ENCODE measurements at places on chromosomes 11 and 22.

DNA sequence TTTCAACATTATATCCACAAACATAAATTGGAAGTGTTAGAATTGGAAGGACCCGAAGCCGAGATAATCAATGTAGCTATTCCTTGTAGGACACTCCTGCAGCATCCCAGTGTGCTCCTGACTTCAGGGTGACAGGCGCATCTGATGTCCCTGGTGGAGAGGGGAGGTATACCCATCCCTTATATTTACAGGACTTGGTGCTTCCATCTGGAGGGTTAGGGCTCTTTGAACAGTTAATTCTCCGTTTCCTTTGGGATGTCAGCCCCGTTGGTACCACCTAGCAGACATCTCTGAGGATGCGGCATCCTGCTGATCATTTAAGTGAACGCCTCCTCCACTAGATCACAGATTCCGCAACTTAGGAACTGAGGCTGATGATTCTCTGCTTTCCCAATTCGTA lies 451.3 kb downstream of the OPCML start:
- DNase-seq = no peak

GRCh38 chr22:23137905-23138561 lies 3.8 kb downstream of the RSPH14 start:
- DNase-seq = no peak

GRCh38 chr11:104907521-104908185 lies 9.4 kb upstream of the CASP12 start:
- DNase-seq = no peak

- no peak for DNase-seq
Measured at GRCh38 chr22:35531676-35532075, 9.0 kb upstream of the RASD2 start.

GRCh38 chr11:134340354-134340964 lies 8.7 kb downstream of the GLB1L2 start:
- DNase-seq = no peak

- DNase-seq = no peak
Measured at GRCh38 chr11:134561331-134561720, 149.3 kb upstream of the B3GAT1 start.

GRCh38 chr11:70579316-70579955 lies 181.1 kb downstream of the CTTN start:
- DNase-seq = no peak

GRCh38 chr11:9206496-9206895 lies 58.7 kb downstream of the DENND5A start:
- no peak for DNase-seq

DNA sequence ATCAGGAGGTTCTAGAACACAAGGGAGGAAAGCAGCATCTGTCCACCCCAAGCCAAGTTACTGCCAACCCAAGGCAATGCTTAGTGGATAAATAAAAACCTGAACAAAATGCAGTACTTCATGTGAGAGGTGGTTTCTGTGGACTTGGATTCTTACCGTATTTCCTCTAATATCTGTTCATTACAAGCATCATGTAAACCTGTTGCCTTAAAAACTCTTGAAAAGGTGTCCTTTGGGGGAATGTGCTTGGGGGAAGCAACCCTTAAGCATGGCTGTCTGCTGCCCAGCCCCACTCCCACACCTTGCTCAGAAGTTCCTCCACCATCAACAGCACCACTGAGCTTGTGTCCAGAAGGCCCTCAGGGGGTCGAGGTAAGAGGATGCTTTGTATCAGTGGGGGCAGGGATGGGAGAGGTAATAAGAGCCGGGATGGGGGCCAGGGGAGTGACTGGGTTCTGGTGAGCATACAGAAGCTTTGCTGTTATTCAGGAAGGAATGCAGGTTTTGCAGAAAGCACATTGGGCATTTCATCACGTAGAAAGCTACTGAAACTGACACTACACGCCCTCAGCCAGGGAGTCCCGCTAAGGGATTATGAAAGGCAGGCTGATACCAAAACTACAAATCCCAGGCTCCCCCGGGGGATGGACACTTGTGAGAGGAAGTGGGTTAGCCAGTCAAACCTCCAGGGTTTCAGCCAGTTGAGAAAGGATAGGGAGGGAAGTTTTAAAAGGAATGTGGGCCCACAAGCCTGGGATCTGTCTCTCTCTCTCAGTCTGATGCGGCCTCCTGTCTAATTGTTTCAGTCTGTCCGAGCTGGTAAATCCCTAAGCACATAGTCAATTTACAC lies 52.0 kb downstream of the KCNJ1 start:
- no peak for DNase-seq

GRCh38 chr22:27980424-27981148 lies 61.5 kb upstream of the PITPNB start:
- DNase-seq = no peak

GRCh38 chr11:78000193-78000592 lies 5.7 kb upstream of the INTS4 start:
- peak; percentile 21 for DNase-seq

GRCh38 chr11:65426839-65427690 lies 4.5 kb downstream of the NEAT1 start:
- no peak for DNase-seq

GRCh38 chr11:34926101-34926830 lies 9.8 kb downstream of the PDHX start:
- no peak for DNase-seq

- no peak for DNase-seq
Measured at GRCh38 chr11:121341609-121342008, 49.0 kb downstream of the SC5D start.

GRCh38 chr11:112159098-112160065 lies 4.5 kb downstream of the IL18 start:
- DNase-seq = no peak

DNA sequence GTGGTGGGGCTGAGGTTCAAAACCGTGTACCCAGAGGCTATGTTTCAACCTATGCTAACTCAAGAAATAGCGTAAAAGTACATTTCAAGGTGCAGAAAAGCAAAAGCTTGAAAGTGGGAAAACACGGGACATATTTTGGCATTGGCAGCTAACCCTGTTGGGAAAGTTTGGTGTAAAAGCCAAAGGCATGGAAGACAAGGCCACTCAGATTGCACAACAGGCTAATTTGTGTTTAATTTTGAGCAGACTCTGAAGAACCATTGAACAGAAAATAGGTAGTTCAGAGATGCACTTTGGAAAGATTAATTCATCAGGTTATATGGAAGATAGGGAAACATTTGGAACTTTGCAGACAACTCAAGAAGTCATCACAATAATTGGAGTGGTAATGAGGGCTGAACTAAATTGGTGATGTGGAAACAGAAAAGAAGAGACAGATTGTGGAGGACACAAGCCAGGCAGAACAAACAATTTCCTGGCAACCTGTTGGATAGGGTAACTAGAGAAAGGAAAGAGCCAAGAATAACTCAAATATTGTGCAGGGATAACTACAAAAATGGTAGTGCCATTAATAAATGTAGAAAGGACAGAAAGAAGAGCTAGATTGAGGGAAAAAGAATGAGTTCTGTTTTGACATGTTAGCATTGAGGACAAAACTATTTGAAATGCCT lies 140.5 kb upstream of the PGR start:
- DNase-seq = no peak

DNA sequence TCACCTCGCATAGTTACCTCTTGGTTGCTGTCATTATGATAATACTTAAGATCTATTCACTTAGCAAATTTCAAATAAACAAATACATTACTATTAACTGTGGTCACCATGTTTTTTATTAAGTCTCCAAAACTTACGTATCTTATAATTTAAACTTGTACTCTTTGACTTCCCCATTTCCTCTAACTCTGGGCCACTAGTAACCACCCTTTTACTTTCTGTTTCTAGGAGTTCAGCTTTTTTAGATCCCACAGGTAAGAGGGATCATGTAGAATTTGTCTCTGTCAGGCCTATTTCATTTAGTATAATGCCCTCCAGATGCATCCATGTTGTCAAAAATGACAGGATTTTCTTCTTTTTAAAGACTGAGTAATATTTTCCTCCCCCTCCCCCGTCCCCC lies 212.4 kb upstream of the C11orf87 start:
- no peak for DNase-seq

DNA sequence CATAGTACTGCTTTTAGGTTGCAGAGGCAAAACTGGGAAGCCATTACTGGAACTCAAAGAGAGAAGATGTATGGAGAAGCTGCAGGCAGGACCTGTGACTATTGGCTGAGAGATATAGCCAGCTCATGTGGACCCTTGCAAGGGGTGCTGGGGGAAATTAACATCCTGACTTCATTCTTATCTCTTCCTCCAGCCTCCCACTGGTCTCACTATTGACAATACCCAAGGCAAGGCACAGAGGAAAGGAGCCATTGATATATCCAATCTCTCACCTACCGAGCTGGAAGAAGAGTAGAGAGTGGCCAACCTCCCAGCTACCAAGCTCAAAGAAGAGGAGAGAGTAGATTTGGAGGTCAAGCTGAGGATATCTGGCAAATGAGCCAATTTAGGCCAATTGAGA lies 36.8 kb upstream of the ZBED5 start:
- DNase-seq = no peak

DNA sequence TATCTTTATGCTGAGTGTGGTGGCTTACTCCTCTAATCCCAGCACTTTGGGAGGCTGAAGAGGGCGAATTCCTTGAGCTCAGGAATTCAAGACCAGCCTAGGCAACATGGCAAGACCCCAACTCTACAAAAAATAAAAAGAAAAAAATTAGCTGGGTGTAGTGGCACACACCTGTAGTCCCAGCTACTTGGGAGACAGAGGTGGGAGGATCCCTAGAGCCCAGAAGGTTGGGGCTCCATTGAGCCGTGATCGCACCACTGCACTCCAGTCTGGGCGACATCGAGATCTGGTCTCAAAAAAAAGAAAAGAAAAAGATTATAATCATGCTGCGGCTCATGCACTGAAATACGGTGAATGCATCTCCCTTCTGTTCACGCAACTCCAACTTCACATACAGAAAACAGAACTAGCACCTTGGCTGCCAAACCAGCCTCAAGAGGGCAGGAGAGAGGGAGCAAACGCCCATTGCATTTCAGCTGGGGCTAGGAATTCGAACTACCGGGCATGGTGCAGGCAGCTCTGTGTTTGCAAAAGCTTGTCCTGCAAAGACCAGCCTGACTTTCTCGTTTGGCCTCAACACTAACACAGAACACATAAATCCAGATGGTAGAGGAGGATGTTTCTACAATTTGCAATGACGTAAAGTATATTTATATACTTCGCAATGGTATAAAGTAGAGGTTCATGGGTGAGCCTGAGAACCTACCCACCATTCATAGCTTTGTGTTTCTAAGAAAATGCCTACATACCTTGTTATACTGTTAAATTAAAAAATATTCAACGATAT lies 6.3 kb upstream of the SYNGR1 start:
- DNase-seq = peak; percentile 18

- no peak for DNase-seq
Measured at GRCh38 chr22:43345761-43346301, 2.7 kb upstream of the SCUBE1 start.

- no peak for DNase-seq
Measured at GRCh38 chr11:117061256-117061655, 37.0 kb downstream of the SIK3 start.

DNA sequence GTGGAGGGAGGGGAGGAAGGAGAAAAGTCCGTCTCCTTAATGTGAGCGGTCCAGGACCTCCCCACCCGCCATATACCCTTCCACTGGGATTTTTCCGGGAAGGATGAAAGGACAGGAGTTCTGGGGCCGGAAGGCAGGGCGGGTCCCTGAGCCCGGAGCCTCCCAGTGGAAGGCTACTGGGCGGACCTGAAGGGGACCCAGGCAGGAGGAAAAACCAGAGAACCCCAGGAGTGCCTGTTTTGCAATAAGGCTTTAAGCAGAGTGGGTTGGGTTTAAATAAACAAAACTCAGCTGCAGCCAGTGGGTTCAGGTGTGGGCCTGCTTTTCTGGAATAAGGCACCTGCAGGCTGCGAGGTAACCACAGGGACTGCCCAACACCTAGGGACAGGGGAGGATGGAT lies 1.7 kb upstream of the CELSR1 start:
- DNase-seq = no peak

DNA sequence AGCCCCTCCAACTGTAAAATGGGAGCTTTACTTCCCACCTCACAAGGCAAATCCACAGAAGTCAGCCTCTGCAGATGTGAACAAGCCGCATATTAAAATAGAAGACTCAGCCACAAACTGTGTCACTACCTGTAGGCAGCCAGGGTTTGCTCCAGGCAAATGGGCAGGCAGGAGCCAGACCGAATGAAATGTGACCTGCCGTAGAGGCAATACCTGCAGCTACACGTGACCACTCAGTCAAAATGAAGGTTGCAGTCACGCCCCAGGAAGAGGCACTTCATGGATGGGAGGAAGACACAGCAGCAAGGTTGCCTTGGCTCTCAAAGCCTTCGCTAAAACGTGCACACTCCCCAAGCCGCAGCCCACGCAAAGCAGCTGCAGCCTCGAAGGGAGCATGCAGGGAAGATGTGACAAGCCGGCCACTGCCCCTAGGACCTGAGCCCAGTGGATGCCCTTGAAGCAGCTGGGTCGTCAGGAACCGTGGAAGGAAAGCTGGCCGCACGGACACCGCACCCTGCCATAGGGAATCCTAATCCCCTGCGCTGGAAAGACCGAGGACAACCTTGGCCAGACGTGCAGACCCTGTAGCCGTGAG lies 53.1 kb downstream of the SHANK2 start:
- DNase-seq = no peak

DNA sequence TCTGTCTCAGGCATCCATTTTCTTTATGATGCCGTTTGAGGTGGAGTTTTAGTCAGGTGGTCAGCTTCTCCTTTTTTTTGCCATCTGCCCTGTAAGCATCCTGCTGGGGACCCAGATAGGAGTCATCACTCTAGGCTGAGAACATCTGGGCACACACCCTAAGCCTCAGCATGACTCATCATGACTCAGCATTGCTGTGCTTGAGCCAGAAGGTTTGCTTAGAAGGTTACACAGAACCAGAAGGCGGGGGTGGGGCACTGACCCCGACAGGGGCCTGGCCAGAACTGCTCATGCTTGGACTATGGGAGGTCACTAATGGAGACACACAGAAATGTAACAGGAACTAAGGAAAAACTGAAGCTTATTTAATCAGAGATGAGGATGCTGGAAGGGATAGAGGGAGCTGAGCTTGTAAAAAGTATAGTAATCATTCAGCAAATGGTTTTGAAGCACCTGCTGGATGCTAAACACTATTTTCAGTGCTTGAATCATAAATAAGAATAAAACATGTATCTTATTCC lies 10.9 kb upstream of the HBE1 start:
- DNase-seq = no peak

DNA sequence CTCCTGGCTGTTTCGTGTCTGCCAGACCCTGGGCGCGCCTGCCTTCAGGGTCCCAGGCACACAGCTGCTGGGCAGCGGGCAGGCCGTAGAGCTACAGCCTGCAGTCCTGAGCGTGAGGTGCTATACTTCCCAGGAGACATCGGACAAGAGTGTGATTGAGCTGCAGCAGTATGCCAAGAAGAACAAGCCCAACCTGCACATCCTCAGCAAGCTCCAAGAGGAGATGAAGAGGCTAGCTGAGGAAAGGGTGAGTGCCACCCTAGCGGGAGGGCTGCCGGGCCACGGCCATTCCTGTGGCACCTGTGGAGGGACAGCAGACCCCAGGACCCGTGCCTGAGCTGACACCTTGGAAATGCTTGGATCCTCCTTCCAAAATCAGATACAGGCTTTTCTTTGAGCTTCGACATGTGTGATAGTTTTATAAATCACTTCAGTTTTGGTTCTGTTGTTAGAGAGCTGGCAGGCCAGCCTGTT lies 7.1 kb upstream of the RANBP1 start:
- no peak for DNase-seq
